ENCODE measurements at places on chromosomes 1 and 21.

- no peak for DNase-seq
Observed at GRCh38 chr21:28148400-28149064, 844.1 kb downstream of the LTN1 start.

- DNase-seq, result no peak
Observed at GRCh38 chr21:16194788-16195537, 465.2 kb downstream of the USP25 start.

DNA sequence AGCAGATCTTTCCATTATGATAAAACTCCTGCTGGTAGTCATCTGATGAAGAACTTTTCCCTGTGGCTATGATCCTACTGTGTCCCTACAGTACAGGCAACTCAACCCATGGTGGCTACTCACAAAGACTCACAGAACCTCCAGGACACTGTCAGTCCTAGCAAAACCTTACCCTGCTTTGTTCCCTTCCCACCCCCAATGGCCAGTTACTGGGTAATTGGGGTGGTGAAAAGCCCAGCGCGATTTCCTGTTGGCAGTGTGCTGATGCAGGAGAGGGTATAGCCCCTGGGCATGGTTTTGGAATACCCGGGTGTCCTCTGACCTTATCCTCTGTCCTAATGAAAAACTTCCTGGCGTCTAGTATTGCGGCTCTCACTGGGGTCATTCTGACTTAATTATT lies 533 bp upstream of the RGL1 start:
- DNase-seq, result no peak

DNA sequence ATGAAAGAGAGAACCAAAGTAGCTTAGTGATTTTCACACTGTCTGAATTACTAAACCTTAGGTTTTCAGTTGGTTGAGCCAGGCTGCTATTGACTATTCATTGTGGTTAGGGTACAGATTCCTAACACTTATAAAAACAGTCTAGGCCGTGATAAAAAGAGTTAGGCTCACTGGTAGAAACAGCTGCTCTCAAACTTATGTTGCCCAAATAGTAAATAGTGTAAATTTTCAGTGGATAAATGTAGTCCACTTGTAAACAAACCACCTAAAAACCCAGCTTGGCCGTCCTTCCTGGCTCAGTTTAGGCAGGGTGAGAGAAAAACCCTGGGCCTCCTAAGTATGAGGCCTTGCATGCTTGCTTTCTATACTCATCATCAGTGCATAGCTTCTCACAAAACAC lies 34.9 kb downstream of the ARID1A start:
- no peak for DNase-seq

DNA sequence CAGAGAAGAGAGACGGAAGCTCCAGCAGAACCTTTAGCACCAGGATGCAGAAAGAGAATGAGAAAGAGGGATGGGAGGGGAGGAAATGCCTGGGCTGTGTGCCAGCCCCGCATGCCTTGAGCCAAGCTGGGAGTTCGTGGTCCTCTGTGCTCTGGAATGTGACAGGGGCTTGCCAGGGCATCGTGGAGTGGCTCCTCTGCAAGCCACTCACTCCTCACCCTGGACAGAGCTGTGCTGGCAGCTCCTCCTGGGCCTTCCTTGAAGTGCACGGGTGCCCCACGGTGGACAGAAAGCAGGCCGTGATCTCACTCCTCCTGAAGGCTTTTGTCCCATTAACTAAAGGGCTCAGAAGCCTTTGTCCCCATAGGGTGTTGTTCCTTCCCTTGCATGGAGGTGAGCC lies 34.8 kb upstream of the PRELP start:
- peak; percentile 30 for DNase-seq

DNA sequence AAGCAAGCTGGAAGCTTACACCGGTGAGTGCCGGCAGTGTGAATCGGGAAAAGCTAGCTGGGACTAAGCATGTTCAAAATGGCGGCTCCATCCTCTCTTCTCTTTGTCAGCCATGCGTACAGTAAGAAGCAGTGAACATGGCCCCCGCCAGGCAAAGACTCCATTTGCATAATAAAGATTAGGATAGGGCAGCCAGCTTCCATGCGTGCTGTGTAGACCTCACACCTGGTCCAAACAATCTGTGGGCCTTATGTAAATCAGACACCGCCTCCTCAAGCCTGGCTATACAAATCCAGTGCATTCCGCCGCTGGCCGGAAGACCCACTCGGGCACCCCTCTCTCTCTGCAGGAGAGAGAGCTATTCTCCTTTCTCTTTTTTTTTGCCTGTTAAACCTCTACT lies 150.3 kb downstream of the TIAM1 start:
- no peak for DNase-seq

DNA sequence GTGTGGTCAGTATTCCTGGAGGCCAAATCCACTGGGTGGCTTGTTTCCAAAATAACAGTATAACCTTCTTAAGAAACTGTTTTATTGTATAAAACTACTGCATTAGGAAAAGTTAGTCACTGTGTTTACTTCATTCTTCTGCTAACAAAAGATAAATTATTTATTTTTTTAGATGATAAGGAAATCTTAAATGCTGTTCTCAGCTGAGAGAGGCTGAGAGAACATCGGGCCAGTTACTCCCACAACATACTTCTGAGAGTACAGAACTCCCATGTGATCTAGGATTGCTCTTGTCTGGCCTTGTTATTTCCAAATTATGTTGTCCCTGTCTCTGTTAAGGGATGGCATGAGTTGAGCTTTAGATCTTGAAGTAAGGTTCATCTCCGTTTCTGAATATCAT lies 96.7 kb upstream of the CXADR start:
- DNase-seq, result no peak

- no peak for DNase-seq
Observed at GRCh38 chr1:152107984-152108881, 7.0 kb downstream of the TCHH start.

DNA sequence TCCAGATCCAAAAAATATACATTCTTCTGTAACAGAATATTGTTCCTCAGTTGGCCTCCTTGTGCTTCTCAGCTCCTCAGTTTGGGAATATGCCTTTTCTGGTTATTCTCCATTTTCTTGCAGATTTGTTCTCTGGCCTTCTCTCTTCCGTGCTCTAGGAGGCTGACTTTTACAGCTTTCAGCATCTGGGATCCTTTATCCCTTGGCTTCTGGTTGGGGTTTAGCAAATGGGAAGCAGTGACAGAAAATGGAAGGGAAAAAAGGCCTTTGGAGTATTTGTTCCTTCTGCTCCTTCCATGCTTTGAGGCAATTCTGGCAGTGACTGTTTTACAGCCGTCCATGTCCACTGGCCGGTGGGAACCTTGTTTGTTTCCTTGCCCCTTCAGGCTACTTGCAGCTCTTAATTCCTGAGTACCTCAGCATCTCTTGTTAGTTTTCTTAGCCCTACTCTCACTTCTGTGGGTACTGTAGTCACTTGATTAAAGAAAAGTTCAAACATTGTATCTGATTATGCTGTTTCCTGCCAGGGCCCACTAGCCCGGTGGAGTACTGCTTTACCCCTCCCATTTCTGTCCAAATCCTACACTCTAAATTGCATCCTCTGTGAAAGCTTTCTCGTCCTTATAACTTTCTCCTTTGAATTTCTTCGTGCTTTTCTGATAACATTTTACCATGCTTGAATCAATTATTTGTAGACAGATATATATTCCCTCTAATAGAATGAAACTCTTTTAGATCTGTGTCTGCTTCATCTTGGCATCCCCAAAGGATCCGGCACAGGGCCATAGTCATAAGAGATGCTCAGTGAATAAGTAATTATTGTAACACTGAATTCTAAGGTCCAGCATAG lies 118.2 kb downstream of the OSBPL9 start:
- no peak for DNase-seq

- no peak for DNase-seq
Observed at GRCh38 chr1:35222322-35223083, 29.6 kb upstream of the SFPQ start.

GRCh38 chr1:170218257-170218650 lies 72.5 kb downstream of the NTMT2 start:
- no peak for DNase-seq

GRCh38 chr1:67733681-67734322 lies 48.8 kb downstream of the GADD45A start:
- DNase-seq, result no peak

DNA sequence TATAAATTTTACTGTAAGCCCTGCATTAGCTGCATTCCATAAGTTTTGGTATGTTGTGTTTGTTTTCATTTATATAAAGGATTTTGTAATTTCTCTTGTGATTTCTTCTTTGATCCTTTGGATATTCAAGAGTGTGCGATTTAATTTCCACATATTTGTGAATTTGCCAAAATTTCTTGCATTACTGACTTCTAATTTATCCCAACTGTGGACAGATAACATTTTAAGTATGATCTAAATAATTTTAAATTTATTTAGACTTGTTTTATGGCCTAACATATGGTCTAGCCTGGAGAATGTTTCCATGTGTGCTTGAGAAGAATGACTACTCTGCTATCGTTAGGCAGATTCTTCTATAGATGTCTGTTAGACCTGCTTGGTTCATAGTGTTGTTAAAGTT lies 23.2 kb downstream of the RPE65 start:
- DNase-seq, result no peak

GRCh38 chr21:35401476-35401875 lies 352.4 kb upstream of the RUNX1 start:
- no peak for DNase-seq

DNA sequence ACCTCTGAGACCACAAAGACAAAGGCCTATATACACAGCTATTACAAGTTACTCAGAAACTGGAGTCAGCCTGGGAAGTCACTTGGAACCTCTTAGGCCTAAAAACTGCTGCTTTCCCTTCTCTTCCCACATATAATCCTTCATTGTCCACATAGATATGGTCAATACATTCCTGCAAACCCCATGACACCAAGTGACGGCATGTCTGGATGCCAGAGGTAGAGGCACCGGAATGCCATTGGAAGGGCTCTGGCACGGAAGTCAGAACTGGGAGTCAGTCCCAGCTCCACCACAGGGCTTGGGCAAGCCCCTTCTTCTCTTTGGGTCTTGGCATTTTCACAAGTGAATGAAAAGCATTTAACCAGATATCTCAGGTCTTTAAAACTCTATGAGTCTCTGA lies 204.7 kb downstream of the MATN1 start:
- no peak for DNase-seq

DNA sequence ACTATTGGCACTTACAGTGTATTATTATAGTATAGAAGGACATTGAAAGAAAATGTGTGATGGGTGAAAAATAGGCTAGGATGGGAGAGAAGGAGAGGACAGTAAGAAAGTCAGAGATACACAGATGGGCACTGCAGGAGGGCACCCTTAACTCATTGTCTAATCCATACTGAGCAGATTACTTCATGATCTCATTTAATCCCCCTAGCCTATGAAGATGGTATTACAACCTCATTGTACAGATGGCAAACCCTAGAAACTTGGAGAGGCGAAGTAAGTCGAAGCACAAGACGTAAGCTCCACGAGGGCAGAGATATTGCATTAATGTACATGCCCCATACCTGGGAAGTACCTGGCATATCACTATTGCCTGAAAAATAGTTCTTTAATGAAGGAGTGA lies 346.9 kb upstream of the DAB1 start:
- peak; percentile 45 for DNase-seq

DNA sequence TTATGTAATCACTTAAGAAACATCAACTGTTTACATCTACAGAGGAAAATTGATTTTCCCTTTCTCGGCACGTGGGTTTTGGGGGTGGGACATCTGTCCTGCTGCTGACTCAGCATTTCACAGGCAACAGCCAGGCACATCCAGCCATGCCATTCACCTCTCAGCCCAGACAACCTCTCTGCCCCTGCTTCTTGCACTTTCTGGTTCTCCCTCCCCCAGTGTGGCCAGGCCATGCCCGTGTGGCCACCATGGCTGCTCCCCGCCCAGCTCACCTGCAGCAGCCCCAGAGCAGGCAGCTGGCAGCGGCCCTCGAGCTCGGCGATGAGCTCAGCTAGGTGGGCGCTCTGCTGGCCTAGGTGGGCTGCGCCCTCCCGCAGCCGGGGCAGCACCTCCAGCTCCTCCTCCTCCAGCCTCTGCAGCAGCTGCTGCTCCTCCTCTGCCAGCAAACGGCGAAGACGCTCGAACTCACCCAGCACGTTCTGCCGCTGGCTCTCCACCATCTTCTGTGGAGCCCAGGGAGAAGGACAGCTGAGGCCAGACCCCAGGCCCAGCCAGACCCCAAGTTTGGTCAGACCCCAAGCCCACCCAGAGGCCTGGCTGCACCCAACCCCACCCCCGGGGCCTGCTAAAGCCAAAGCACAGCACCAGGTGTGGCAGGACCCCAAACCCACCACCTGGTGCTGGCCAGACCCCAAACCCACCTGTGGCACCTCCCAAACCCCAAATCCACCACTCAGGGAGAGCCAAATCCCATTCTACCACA lies 5.8 kb downstream of the TRIM11 start:
- no peak for DNase-seq

GRCh38 chr1:193070942-193071341 lies 11.5 kb downstream of the RO60 start:
- peak; percentile 18 for DNase-seq

- DNase-seq, result no peak
Observed at GRCh38 chr1:240666568-240667198, 54.7 kb upstream of the GREM2 start.

- DNase-seq, result no peak
Observed at GRCh38 chr1:63907051-63907450, 133.2 kb downstream of the ROR1 start.

Measured in HEK293T (cell line).